ENCODE measurements at places on chromosomes 3 and 15.

- no peak for DNase-seq
These were observed 65.1 kb upstream of the EPHA3 start for GRCh38 chr3:89042236-89042835.

DNA sequence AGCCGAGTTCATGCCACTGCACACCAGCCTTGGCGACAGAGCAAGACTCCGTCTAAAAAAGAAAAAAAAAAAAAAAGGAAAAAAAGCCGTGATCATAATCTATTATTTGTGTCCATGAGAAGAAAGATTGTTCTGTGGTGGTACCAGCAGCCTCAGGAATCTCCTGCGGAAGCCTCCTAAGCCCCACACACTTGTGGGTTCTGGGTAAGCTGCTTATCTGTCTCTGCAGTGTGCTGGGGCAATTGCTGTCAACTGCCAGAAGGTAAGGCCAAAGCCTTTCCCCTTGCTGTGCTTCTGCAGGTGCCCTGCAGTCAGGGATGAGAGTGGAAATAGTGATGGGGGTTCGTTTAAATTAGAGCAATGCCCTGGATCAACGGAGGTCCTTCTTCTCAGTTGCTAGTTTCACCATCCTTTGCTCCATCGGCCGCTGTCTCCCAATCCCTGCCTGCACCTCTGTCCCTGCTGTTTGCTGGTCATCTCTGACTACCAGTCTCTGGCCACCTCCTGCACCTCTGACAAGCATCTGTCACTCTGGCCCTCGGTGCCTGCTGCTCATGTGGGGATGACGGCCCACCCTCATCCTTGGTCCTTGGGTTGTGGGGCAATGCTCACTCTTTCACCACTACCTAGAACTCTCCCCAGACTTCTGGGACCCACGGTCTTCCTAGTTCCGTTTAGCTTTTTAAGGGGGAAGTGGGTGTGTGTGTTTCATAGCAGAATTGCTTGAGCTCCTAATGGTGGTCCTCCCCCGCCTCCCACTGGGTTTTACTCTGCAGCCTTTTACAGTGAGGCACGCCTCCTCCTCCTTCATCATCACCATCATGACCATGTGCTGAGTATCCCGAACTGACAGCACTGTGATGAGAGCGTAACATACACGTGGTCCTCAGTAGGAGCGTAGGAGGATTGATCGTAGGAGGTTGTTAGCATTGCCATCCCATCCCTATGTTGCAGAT lies 25.5 kb downstream of the CHRD start:
- no peak for DNase-seq

DNA sequence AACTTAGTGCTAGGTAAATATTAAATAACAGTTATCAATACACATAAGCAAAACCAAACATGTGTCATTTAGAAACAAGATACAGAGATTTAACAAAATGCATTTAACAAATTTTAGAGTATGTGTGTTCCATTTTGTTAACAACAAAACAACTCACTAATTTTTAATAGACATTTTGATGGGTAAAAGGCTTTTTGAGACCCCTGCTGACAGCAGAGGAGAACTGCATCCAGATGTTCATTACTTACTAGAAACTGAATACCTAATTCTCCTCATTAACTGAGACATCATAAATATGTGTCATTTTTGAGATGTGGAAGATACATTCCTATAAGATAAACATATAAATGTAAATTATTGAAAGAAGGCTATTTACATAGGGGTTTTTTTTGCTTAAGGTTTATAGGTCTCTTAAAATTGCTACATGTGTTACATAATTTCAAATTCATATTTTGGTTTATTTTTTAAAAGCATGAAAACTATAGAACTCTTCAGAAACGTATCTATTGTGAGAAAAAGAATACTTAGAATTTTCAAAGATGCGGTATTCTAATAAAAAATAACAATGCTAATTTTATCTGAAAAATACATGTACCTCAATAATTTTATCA lies 1009.8 kb downstream of the TUSC7 start:
- DNase-seq: no peak

- no peak for DNase-seq
These were observed 367.4 kb downstream of the IL20RB start for GRCh38 chr3:137325170-137325569.
